ENCODE measurements at places on chromosomes 7 and 10.

GRCh38 chr10:95260397-95260881 lies 30.4 kb downstream of the PDLIM1 start:
- peak; percentile 89 for DNase-seq

DNA sequence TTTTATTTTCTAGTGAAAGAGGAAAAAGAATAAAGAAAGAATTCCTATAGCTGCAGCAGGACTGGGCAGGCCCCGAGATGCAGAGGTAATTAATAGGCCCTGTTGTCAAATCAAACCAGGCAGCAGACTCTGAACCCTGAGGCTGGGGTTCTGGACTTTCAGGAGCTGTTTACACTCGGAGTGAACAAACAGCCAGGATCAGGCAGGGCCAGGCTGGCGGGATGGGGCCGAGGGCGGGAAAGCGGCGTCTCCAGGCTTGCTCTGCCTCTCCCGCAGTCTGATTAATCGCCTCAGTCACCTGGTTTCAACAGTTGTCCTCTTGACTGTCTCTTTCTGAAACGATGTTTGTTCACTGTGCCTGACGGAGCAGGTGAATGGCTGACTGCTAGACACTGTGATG lies 675.4 kb upstream of the FOXK1 start:
- DNase-seq: peak; percentile 69

DNA sequence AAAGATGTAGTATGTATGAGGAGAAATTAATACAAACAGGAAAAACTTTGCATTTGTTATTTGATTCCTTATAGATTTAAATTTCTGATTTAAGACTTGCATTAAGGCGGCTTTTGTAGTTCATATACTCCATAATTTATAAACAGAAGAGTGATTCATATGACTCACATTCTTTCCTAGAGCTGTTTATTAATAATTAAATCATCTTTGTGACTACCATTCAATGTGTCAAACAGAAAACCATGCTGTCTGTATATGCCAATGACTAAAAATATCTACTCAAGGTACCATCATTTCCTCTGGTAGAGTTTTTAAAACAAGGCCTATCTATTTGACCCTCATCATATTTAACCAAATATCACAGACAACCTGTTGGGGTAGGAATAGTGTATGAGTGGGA lies 501.7 kb downstream of the PARD3 start:
- DNase-seq: peak; percentile 58

DNA sequence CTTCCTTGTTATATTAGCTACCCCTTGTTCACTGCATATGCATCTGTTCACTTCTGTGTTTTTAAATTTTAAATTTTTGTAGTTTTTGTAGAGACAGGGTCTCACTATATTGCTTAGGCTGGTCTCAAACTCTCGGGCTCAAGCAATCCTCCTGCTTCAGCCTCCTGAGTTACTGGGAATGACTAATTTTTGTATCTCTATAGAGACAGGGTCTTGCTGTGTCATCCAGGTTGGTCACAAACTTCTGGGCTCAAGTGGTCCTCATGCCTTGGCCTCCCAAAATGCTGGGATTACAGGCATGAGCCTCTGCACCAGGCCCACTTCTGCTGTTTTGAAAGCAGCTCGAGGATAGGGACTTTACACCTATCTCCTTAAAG lies 64.6 kb downstream of the PRTFDC1 start:
- no peak for DNase-seq

- peak; percentile 46 for DNase-seq
Measured at GRCh38 chr7:106448992-106449859, 164.4 kb upstream of the NAMPT start.

DNA sequence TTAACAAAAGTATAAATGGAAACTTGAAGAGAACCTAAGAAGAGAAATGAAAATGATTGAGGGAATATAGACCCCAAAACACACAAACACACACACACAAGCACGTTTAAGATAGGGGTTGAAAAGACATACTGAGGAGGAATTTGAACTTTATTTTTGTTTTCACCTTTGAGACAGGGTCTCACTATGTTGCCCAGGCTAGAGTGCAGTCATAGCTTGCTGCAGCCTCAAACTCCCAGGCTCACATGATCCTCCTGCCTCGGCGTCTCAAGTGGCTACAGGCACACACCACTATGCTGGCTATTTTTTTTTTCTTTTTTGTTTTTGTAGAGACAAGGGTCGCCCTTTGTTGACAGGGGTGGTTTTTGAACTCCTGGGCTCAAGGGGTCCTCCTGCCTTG lies 4.0 kb downstream of the BTRC start:
- no peak for DNase-seq

GRCh38 chr10:106815427-106816043 lies 349.0 kb downstream of the SORCS1 start:
- no peak for DNase-seq

DNA sequence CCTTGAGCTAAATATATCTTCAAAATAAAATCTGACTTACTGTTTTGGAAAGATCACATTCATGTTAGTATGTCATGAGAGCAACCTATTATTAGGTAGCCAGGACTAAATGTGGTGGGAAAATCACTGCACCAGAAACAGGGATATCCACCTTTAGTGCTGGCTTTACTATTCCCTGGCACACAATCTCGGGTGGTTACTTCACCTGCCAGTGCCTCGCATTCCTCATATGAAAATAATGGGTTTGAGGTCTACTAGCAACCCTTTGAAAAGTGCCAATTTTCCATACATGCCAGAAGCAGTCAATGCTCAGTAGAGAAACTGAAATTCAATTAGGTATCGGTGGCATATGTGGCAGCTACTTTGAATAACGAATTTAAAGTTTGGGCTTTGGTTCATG lies 36.8 kb downstream of the PTN start:
- DNase-seq: no peak

DNA sequence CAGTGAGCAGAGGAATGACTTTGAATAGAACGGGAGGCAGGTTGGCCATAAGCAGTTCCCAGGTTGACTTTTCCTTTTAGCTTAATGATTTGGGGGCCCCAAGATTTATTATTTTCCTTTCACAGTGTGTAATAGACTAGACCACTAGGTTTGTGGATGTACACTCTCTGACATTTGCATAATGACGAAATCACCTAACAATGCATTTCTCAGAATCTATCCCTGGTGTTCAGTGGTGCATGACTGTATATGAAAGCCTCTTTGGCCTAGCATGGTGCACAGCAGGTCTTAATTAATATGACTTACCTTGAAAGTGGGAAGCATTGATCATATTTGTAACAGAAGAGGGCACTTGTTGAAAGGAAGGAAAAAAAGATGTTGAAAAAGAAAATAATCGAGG lies 761.9 kb downstream of the TYW1 start:
- no peak for DNase-seq

DNA sequence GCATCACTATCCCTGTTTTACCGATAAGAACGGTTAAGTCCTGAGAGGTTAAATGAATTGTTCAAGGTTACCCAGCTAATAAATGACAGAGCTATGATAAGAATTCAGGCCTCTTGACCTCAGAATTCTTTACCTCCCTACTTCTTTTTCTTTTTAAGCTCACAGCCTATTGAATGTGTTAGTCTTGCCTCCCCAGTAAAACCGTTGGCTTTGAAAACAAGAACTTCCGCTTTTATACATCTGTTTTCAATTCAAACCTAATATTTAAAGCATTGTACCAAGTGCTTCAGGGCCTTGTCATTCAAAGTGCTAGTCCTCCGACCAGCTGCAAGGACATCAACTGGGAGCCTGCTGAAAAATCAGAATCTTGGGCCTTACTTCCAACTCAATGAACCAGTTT lies 15.6 kb downstream of the SEC31B start:
- DNase-seq: no peak

DNA sequence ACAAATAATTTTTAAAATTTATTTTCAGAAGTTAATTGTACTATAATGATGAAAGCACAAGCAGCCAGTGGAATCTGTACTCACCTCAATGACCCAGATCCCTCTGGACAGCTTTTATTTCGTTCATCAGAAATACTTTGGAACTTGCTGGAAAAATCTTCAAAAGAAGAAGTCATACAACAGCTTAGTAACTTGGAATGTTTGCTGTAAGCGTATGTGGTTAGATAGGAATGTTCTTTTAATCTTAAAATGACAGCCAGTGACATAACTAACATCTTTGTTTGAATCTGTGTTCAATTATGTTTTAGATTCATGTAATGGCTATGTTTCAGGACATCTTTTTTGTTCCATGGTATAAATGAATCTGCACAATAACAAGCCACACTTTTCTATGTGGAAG lies 26.8 kb downstream of the CFAP69 start:
- peak; percentile 35 for DNase-seq

GRCh38 chr10:124955243-124955642 lies 13.3 kb downstream of the ZRANB1 start:
- DNase-seq: no peak

DNA sequence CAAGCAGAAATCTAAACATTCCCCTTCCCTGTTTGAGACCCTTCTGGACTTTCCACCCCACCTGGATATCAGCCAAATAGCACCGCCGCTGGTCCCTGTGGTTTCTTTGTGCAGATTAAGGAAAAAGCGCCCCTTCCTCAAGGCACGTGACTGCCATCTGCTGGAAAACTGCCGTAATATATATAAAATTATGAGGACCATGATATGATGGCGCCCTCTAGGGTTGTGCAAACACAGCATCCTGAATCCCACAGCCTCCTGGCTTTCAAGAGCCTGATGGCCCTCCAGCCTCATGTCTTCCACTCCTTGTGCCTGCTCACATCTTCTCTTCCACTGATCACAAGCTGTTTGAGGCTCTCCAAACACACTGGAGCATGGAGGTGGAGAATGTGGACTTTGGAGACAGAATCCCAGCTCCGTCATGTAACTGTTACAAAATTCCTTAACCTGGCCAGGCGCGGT lies 121.3 kb downstream of the MYL10 start:
- peak; percentile 14 for DNase-seq

GRCh38 chr10:28236591-28236990 lies 66.3 kb downstream of the MPP7 start:
- no peak for DNase-seq

DNA sequence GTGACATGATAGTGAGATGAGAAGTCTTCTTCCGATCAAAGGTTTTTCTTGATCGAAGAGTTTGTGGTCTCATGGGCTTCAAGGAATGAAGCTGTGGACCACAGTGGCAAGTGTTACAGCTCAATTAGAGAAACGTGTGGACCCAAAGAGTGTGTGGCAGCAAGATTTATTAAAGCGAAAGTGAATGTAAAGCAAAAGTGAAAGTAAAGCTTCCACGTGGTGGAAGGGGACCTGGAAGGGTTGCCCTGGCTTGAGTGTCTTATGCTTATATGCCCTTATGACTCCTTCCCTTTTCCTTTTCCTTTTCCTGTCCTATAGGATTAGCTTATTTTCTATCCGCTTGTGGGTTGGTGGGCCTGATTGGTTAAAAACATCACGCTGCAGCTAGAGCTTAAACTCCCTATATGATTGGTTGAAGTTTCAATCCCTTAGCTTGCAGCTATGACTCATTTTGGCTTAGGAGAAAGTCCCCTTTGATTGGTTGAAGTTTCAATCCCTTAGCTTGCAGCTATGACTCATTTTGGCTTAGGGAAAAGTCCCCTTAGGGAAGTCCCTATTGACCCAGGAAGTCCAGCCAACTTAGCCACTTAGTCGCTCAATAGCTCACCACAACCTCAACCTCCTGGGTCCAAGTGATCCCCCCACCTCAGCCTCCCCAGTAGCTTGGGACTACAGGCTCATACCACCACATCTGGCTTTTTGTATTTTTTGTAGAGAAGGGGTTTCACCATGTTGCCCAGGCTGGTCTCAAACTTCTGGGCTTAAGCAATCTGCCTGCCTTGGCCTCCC lies 34.7 kb downstream of the MRPS24 start:
- DNase-seq: peak; percentile 64

- DNase-seq: no peak
Measured at GRCh38 chr10:86375204-86375603, 8.6 kb upstream of the GRID1 start.

DNA sequence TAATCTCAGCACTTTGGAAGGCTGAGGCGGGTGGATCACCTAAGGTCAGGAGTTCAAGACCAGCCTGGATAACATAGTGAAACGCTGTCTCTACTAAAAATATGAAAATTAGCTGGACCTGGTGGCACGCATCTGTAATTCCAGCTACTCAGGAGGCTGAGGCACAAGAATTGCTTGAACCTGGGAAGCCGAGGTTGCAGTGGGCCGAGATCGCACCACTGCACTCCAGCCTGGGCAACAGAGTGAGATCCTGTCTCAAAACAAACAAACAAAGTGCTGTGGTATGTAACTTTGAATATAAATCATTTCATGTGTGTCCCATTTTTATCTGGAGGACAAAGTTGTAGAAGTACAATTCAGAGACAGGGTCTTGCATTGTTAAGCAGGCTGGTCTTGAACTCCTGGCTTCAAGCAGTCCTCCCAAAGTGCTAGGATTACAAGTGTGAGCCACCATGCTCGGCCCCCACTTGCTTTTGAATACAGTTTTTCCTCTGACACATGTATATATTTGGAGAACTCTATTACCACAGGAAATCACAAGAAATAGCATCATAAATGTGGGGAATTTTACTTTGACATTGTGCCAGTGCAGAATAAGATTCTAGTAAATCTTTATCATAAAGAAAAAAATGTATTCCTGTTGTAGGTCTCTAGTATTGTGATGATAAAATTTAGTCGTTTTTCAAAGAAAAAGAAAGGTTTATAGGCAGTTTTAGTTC lies 32.6 kb downstream of the PTPN12 start:
- no peak for DNase-seq

DNA sequence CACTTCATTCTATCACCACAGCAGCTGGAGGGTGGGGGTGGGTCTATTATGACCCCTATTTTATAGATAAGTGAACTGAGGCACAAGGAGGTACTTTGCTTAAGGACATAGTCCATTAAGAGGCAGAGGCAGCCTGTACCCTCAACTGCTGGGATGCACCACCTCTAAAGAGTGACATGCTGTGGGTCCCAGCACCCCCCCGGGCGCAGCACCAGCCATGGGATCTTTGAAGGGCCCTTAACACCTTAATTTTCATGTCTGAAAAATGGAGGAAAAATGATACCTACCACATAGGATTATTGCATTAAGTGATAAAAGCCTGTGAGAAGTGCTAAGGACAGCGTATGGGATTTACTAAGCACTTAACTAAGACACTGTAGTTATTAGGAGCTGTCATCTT lies 15.4 kb downstream of the ADCYAP1R1 start:
- DNase-seq: no peak

GRCh38 chr7:106142136-106142535 lies 30.0 kb upstream of the SYPL1 start:
- no peak for DNase-seq

DNA sequence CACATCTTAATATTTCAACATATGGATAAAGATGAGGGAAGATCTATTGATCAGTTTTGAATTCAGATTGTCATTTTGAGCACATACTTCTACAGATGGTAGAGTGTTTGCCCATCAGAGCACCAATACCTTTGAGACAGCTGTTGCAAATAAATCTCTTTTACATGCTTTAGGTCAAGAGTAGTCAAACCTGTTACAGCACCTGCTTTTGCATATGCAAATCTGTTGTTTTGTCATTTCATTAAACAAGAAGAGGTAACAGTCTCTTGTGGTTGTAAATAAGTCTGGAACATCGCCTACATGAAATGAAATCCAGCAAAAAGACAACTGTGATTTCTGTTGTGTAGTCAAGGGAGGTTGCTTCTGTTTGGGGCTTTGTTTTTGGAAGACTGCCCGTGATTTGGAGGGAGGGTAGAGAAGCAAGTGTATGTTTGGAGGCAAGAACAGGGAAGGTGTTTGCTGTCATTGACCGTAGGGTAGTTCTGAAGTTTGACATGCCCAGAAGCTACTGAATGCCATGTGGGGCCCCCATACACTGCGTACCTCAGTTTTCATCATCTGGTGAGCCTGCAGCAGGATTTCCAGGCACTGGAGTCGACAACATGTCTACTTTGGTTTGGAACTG lies 233.6 kb upstream of the PPP1R3A start:
- no peak for DNase-seq

Data from bronchial epithelial cell (primary cell).